ENCODE measurements at places on chromosomes 7 and 10.

DNA sequence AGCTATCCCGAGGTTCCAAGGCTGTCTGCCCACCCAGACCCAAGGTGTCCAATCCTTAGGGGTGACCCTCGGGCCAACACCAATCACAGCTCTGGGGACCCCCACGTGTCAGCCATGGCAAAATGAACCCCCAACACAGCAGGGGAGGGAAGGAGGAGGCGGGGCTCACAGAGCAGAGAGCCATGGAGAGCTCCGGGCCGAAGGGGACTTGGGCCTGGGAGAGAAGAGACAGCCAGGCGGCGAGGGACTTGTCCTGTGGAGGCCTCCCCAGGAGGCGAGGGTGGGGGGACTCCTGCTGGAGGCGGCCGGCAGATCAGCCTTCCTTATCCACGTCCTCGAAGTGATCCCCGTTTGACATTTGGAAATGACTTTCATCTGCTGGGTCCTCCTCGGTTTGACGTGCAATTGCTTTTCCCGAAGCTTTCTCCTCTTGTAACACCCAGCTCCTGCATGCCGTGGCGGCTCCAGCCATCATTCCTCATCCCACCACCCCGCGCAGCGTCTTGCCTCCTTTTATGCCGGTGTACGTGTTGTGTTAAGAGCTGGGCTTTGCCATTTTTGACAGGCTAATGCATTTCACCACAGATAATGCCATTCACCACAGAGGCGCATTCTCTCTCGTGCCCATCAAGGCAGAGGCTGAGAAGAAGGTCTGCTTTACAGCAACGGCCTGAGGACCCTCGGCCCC is 337.4 kb downstream of the DNAJB6 start:
- no peak for DNase-seq

DNA sequence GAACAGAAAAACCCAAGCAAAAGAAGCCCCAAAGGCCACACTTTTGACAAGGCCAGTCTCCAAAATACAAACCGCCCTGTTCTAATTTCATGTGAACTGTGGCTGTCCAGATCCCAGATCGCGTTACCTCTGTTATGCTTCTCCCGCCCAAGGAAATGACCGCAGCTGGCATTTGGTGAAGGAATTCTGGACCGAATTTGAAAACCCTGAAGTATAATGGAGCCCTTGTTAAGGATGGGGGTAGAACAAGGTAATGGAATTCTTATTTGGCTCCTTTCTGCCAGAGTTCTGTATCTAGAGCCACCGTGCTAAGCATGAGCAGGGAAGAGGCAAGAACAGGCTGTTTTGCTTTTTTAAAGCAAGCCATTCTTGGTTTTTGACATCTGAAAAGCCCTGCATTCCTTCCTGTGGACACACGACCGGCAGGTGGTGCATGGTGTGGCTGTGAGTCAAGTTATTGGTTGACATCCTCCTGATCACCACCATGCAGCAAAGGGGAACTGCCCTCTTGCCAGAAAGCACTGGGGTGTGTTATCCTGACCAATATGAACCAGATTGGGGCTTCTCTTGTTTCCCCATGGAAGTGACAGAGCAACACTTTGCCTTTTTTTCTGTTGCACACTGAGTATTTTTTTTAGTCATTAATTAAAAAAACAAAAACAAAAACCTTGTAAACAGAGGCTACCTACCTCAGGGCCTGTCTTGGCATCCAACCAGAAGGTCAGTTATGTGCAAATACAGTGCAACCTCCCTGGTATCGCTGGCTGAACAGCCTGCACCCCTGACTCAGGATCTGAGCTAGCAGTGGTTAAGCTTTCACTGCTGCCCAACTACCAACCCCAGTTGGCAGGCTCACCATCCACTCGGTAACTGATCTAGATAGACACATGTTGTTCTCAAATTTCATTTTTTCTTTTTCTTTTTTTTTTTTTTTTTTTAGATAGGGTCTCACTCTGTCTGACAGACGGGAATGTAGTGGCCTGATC is 14.2 kb downstream of the UCMA start:
- no peak for DNase-seq

- DNase-seq: no peak
These were observed 92.3 kb downstream of the HIF1AN start for GRCh38 chr10:100628061-100628460.

DNA sequence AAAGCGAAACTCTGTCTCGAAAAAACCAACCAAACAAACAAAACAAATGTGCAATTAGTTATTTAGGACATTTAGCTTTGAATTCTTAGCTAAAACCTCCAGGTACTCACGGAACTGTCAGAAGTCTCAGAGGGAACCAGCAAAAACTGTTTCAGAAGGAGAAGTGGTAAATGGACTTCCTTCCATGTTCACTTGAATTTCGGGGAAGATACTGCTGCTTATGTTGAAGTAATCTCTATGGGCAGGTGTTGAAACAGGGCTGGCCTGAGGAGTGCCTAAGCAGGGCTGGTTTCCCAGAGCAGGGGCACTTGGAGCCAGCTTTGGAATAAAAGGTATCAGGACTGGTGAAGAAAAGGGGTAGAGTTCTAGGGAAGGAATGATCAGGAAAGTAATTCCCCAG is 2.4 kb upstream of the EXOC6 start:
- DNase-seq: no peak

DNA sequence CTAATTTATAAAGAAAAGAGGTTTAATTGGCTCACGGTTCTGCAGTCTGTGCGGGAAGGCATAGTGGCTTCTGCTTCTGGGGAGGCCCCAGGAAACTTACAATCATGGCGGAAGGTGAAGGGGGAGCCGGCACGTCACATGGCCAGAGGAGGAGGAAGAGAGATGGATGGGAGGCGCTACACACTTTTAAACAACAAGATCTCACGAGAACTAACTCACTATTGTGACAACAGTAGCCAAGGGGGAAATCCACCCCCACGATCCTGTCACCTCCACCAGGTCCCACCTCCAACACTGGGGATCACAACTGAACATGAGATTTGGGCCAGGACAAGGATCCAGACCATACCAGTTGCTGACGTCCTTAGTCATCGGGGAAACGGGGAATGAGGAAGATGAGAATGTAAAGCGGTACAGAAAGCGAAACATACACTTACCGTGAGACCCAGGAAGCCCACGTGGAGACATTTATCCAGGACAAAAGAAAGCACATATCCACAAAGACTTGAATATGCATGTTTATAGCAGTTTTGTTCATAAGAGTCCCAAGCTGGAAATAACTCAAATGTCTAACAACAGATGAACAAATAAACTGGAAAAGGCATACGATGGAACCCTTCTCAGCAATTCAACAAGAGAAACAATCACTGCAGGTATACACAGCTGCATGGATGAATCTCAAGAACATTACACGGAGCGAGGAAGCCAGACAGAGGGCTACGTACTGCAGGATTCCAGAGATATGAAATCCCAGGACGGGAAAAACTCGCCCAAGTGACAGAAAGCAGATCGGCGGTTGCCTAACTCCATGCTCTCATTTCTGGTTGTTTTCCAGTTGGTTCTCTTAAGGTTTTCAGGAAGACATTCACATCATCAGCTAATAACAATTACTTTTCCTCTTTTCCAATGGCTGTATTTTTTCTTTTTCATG is 26.2 kb upstream of the INPP5A start:
- DNase-seq: no peak

Measured in AG04449 (cell line).